ENCODE measurements at places on chromosomes 1 and 21.

GRCh38 chr1:165387505-165387904, 31.0 kb upstream of the LMX1A start:
- DNase-seq = no peak

GRCh38 chr1:205291596-205291995, 29.9 kb downstream of the NUAK2 start:
- DNase-seq = no peak

- no peak for DNase-seq
Measured at GRCh38 chr1:112744009-112744578, 29.0 kb upstream of the PPM1J start.

DNA sequence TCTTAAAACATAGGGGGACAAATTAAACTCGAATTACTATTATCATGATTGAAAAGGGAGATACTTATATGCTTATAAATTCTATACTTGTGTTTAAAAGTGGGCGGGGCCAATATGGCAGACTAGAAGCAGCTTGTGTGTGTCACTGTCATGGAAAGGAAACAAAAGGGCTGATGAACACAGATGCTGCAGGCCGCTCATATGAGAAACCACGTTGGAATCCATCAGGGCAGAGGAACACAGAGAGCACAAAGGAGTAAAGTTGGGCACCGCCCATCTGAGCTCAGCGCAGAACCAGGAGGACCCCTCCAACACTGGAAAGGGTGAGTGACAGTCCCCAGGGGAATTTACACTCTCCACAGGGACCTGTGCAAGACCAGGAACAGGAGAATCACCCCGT, 107.0 kb downstream of the SLC5A9 start:
- no peak for DNase-seq

Measured in activated T-helper 1 cell treated with Interleukin-2 at 50 U/mL for 16 hours (primary cell).